ENCODE measurements at places on chromosomes 6 and 20. TPM values are rescaled to one million over a fixed set of nuclear protein-coding genes. Genes with fewer than 3 reads are reported as not detected.

PIGU gene
- total RNA-seq, result 13.7 TPM

DNA sequence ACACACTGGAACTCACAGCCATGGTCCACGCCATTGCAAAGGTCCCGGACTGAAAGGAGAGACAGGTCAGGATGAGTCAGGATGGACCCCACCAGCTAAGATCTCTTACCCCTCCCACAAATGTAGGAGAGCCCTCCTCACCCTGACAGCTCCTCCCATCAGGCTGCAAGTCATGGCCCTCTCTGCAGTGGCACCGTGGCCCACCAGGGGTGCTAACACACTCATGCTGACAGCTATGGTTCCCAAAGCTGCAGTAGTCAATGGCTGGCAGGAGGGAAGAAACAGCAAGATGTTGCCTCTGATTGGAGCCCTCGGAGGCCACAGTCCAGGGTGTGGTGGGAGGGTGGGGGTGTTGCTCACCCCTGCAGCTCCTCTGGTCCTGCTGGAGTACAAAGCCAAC lies 5.7 kb upstream of the RBPJL start:
- no peak for DNase-seq

DNA sequence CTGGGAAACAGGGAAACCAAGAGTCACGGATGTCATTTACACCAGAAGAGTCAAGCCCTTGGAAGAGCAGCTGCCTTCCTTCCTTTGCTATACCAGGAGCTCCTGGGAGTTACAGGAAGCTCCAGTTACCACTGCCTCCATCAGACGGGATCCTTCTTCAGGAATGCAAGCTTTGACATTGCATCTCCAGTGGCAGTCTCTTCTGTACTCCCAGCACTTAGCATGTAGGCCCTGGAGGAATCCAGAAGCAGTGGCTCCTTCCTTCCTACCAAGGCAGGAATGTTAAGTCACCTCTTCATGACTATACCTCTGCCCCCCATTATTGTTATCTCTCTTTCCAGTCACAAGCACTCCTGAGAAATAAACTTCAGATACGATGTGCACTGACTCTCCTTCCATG lies 836.0 kb downstream of the MAFB start:
- DNase-seq, result no peak

DNA sequence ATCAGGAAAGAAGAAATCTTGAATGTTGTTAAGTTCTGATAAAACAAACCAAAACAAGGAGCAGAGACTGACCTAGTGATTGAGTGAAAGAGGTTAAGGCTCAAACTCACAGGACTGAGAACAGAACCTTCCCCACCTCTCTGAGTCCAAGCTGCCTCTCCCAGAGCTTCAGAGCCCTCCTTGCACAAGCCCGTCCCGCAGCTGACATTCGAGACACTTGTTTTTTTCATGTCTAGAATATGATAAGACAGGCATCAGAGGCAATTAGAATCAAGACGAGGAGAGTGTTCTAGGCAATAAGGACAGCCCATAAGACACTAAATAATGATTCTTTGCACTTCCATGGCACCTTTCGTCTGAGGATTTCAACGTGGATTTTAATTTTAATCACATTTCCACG lies 140.6 kb downstream of the PXDC1 start:
- no peak for DNase-seq

Data from left ventricle myocardium inferior (tissue), 1 donor.